Mucosa of descending colon (tissue), 3 donors: ENCODE measurements at places on chromosomes 2 and 18.

DNA sequence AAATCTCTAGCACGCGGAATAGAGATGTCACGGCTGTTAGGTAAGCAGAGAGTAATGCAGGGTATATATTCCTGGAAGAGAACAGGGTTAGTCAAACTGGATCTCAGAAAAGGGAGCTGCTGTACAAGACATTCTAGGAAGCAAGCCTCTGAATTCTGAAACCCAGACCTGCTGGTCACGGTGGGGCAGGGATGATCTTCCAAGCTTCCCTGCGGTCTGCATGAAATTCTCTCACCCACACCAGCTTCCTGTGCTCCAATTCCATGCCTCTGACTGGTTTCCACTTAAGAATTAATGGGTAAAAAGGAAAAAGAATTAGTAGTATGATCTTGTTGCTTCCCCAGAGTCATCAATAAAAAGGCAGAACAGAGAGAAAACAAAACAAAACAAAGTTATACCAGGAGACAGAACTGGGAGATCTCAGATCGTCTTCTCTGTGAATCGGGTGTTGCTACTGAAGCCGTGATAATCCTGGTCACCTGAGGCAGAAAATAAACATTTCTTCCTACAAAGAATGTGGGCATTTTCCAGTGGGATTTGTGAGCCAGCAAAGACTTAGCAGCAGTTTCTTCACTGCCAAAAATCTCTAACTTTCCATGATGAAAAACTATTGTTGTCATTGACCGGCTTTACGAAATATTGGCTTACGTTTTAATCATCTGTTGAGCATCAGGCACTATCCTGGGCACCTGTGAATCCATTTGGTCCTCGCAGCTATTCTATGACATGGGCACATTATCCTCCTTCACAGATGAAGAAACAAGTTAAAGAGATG is 5.3 kb upstream of the CYP27C1 start:
- no peak for DNase-seq

- no peak for DNase-seq
These were observed 31.7 kb downstream of the ONECUT2 start for GRCh38 chr18:57466745-57467409.

- DNase-seq: no peak
These were observed 61.0 kb downstream of the TMEM163 start for GRCh38 chr2:134657650-134658250.

DNA sequence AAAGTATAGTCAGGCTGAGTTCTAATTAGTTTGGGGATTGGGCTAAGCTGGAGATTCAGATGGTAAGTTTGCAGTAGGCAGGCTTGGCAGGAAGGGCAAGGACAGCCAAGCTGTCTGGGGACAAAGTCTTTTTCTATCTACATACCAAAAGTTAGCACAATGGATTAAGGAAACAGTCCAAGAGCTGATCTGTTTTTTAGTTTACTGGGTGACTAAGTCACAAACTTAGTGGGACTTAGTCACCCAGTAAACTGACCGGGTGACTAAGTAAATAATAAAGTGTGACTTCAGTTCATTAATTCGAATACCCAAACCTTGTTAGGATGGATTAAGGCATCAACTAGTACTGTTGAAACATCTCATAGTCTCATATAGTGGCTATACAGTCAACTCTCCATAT is 1386.0 kb upstream of the CELF4 start:
- DNase-seq: no peak

DNA sequence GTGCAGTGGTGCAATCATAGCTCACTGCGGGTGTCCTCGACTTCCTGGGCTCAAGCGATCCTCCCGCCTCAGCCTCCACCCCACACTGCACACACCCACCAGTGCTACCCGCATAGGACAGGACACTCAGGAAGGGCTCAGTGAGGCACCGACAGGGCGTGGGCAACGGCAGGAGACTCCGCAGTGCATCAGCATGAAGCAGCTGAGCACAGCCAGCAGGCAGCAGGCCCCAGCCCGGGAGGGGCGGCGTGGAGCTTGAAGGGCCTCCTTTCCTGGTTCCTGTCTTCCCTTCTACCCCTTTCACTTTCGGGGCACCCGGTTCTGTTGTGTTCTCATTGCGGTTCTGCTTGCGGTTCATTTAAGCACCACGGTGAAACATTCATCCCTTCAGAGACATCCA is 89.8 kb downstream of the ZNF516 start:
- DNase-seq: no peak

GRCh38 chr18:78782951-78783563 is 196.6 kb upstream of the SALL3 start:
- DNase-seq: no peak

- DNase-seq: no peak
These were observed 142.9 kb upstream of the FIGN start for GRCh38 chr2:163878718-163879117.

DNA sequence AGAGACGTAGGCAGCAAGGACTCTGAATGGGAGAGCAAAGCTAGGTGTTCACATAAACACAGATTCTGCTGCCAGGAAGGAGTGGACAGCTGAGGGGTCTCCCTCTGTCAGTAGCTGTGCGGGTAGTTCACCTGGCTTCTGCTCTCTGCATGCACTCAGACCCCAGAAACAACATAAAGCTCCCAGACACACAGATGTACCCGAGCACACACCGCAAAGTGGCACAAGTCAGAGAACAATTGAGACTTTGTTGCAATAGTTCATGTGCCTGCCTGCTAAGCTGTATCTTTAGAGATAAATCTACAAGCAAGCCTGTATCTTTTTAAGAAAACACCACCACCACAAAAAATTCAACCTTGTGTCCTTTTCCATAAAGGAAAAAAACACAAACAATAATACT is 420.0 kb upstream of the ST6GAL2 start:
- no peak for DNase-seq

DNA sequence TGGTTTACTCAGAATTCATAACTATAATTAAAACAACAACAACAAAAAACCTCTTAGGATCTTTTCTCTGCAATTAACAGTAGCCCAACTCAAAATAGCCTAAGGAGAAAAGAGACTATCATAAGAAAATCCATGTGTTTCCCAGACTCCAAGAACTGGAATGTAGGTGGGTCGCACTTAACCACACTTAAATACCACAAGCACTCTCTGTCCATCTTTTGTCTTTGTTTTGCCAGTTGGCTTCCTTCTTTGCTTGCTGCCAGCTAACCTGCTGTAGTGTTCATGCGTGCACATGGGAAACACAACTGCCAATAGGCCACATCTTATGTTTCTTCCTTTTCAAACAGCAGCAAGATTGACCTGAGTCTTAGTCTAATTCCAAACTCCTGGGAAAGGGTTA is 24.1 kb upstream of the ACVR1 start:
- no peak for DNase-seq

GRCh38 chr2:8623958-8624591 is 57.8 kb upstream of the ID2 start:
- peak; percentile 14 for DNase-seq

DNA sequence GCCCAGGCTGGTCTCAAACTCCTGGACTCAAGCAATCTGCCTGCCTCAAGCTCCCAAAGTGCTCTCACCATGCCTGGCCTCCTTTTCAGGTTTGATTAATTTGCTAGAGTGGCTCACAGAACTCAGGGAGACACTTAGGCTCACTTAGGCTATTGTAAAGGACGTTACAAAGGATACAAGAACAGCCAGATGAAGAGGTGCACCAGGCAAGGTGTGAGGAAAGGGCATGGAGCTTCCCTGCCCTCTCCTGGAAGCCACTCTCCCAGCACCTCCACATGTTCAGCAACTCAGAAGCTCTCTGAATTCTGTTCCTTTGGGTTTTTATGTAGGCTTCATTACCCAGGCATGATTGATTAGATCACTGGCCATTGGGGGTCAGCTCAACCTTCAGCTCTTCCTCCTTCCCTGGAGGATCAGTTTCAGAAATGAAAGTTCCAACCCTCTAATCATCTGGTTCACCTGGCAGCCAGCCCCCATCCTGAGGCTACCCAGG is 78.7 kb upstream of the RGPD5 start:
- DNase-seq: peak; percentile 64

DNA sequence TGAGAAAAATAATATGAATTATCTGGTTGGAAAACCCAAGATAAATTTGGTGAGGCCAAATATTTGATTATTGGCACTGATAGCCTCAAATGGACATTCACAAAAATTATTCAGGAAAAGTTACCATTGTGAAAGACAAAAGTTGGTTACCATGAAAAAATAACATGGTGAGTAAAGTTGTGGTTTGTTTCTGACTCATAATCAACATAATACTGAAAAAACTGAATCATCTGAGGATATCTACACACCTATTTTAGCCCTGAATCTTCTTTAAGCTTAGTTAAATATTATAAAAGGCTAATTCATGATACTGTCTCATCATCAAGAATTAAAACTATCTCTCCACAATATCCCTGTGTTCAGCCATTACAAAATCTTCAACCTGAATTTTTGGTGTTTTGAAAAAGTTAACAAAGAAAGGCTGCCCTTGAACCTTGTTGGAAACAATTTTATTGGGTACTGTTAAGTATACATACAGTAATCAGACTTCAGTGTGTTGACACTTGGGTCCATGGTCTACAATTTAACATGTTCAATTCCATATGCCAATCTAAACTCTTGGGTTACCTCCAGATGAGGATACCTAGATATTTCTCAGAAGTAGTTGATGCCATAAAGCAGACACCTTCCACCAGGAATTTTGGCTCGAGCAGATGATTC is 607.5 kb upstream of the SLC39A10 start:
- DNase-seq: no peak

DNA sequence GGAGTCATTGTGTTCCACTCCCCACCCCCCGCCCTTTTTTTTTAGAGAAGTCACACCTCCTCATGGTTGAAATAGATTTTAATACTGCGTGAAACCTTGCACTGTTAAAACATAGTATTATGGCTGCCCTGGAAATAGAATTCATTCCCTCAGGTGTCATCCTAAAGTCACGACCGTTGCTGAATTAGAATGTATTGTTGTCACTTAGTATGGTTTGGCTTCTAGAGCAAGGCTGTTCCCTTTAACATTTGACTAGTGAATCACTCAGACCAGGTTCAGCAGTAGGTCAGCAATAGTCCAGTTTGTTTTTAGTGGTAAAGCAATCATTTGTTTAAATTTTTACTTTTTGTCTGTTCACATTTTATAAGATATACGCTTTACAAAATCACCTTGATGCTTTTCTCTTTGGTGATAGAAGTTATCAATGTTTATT is 1.2 kb downstream of the BABAM2 start:
- DNase-seq: no peak

DNA sequence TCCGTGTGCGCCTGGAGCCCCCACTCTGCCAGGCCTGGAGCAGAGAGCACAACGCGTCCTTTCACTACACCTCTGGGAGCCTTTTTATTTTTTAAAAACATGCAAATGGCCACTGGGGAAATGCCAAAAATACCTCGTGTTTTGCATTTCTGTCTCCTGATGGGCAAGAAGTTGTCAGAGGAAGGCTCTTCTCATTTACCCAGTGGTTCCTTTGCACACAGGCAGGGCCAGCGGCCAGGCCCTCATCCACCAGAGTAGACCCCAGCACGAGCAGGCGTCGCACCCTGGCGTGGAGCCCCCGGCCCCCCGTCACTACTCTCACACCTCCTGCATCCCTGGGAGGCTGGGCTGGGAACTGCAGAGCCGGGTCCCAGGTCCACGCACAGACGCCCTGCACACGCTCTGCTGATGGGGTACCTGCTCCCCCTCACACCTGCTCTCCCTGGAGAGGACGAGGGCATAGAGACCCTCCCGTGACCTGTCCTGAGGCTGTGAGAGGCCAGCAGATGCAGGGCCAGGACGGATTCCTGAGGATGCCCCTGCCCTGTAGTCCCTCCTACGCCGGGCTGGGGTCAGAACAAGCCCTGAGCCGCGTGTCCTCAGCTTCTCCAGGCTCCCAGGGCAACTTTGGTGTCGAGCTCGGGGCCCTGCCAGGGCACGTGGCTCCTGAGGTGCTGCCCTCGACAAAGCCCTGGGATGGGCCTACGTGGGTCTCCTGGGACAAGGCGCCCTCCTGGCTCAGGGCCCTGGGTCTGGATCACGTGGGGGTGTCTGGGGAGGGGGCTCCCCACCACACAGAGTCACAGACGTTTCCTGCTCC is 65.0 kb downstream of the NFATC1 start:
- DNase-seq: no peak

GRCh38 chr2:225113371-225114015 is 71.2 kb upstream of the DOCK10 start:
- DNase-seq: no peak

GRCh38 chr2:25951071-25951547 is 31.2 kb downstream of the KIF3C start:
- peak; percentile 85 for DNase-seq

DNA sequence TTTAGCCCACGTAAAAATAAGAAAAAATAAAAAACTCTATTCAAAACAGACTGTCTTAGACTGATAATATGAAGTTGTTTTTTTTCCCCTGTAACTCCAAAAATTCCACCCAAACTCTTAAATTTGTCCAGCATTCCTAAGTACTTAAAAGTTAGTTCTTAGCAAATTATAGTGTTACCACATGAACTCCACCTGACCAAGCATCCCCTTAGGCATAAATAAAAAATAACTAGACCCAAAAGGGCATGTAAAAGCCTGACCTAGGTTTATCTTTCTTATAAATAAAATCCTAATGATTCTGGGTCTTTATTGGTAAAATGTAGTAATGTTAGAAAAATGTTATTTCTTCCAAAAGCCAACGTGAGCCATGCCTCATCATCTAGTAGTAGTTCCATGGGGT is 54.3 kb downstream of the TTC21B start:
- DNase-seq: no peak

GRCh38 chr2:142037066-142037465 is 93.8 kb downstream of the LRP1B start:
- no peak for DNase-seq

GRCh38 chr18:7464245-7464966 is 102.7 kb upstream of the PTPRM start:
- no peak for DNase-seq

DNA sequence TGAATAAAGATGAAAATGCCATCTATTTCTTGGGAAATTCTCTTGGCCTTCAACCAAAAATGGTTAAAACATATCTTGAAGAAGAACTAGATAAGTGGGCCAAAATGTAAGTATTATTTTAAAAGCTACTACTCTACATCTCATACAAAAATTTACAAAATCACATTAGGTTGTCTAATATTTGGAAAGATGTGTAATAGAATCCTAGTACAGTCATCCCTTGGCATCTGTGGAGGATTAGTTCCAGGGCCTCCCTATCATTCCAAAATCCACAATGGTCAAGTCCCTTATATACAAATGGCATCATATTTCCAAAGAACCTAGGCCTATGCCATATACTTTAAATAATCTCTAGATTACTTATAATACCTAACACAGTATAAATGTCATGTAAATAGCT is 41.2 kb downstream of the KYNU start:
- no peak for DNase-seq

- DNase-seq: no peak
These were observed 59.6 kb downstream of the SPIRE1 start for GRCh38 chr18:12598181-12598930.

DNA sequence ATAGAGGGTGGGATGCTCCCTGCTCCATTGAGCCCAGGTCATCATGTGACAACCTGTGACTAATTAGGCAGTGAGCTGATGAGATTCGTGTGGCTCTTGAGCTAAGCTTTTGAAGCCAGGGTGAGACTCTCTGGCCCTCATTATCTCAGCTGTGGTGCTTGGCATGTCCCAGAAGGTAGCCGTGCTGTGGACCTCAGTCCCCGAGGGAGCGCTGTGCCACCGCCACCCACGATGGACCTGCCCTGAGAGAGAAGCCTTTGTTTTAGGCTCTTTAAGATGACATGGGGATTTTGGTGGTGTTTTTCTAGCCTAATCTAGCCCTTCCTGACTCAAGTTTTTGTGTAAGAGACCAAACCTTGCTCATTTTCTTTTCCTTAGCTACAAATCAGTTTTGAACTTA is 66.4 kb downstream of the NEDD4L start:
- DNase-seq: no peak
